ENCODE measurements at places on chromosomes 3 and 15. TPM values are rescaled to one million over a fixed set of nuclear protein-coding genes. Genes with fewer than 3 reads are reported as not detected.

Gene PIGZ
- total RNA-seq = 14.9 TPM

GRCh38 chr3:24631481-24631880 lies 136.8 kb upstream of the THRB start:
- no peaks in the 10 kb centered on the region for H3K4me1 ChIP-seq
- no peaks in the 10 kb centered on the region for H3K36me3 ChIP-seq
- H3K4me3 ChIP-seq = no peak overlapping the region
- no peak overlapping the region for H3K27ac ChIP-seq
- no peaks in the 10 kb centered on the region for H3K27me3 ChIP-seq

Gene CXCR6
- total RNA-seq = 0.87 TPM

Gene CFAP20DC
- total RNA-seq = 1.8 TPM

DNA sequence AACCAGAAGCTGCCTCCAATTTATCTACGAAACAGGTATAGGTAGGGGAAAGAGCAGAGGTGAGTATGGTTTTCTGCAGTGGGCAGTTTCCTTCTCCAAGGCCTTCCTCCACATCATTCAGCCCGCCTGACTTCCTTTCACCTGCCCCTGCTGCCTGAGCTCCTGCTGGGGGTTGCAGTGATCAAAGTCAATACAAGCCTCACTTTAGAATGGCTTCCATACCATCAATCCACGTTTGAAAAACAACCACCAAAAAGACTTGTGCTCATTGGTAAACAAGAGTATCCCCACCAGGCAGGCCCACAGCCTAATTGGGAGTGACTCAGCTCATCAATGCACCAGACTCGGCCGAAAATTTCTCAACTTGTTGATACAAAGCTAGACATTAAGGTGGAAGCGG lies 159.9 kb downstream of the MAGI1 start:
- no peak for DNase-seq
- H3K4me3 ChIP-seq = no peak overlapping the region
- H3K27ac ChIP-seq = no peak overlapping the region
- no peaks in the 10 kb centered on the region for H3K36me3 ChIP-seq

Gene HAPLN3
- total RNA-seq = 20.0 TPM

- H3K4me1 ChIP-seq = peaks cover 39% of the 10 kb centered on the region
- H3K27me3 ChIP-seq = no peaks in the 10 kb centered on the region
- no peak for DNase-seq
These were observed 9.9 kb downstream of the C15orf39 start for GRCh38 chr15:75211436-75212199.

DNA sequence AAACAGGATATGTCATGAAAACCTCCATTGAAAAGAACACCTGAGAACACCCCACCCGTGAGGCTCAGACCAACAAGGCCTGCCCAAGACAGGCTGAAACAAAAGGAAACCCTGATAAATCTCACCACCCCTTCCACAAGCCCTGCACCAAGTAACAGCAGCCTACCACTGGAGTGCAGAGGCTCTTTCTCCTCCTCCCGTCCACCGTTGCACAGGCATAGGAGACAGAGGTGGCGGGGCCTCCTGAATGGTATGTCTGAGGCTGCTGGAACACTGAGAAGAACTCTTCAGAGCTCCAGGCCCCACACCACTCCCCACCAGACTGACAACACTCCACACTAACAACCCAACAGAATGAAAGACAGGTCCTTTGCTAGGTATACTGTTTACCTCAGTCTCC lies 21.4 kb downstream of the CHDH start:
- no peaks in the 10 kb centered on the region for H3K36me3 ChIP-seq
- H3K27ac ChIP-seq = no peak overlapping the region
- no peak overlapping the region for H3K4me3 ChIP-seq
- no peaks in the 10 kb centered on the region for H3K4me1 ChIP-seq
- DNase-seq = no peak

Gene ZBED2
- total RNA-seq = not detected

GRCh38 chr3:110625201-110625747 lies 446.3 kb upstream of the NECTIN3 start:
- no peak overlapping the region for H3K27ac ChIP-seq
- no peak overlapping the region for H3K4me3 ChIP-seq
- no peaks in the 10 kb centered on the region for H3K4me1 ChIP-seq
- no peaks in the 10 kb centered on the region for H3K27me3 ChIP-seq
- DNase-seq = no peak

DNA sequence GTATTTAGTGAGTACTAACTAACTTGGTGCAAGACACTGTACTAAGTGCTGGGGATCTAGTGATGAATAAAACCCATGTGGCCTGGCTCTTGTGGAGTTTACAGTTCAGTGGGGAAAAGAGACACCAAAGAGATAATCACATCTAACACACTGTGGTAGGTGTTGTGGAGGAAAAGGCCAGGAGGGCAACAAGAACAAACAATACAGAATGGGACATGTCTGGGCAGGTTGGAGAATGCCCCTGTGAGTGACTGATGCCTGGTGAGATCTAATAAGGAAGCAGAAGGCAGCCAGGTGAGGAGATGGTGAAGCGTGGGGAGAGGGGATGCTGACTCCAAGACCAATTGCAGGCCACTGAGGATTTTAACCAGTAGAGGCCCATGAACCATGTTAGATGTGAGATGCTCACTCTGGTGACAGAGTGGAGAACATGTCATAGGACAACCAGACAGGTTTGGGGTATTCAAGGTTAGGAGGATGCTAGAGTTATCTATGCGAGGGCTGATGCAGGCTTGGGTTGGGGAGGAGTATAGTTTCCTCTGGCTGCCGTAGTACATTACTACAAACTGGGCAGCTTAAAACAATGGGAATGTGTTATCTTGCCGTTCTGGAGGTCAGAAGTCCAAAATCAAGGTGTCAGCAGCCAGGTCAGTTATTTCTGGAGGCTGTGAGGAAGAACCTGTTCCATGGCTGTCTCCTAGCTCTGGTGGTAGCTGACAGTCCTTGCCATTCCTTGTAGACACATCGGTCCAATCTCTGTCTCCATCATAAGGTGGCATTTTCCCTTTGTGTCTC lies 81.4 kb downstream of the ARNT2 start:
- H3K27ac ChIP-seq = no peak overlapping the region
- peaks cover 42% of the 10 kb centered on the region for H3K4me1 ChIP-seq
- DNase-seq = no peak
- H3K27me3 ChIP-seq = no peaks in the 10 kb centered on the region

DNA sequence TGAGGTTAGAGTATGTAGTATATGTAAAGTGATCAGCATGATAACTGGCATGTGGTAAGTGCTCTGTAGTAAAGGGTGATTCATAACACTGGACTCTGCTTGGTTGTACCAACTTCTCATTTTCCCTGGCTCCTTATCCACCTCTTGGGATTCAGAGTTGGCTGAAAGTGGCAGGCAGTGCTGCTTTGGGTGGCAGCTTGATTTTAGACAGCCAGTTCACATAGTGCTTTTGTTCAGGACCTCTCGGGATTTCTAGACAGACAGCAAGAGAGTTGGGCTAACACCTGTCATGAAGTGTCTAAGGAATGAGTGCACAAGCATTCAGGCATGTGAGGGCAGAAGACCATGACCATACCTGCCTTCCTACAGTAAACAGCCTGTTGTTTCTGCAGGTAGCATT lies 69.0 kb downstream of the RBM6 start:
- no peaks in the 10 kb centered on the region for H3K27me3 ChIP-seq
- H3K4me3 ChIP-seq = no peak overlapping the region
- no peaks in the 10 kb centered on the region for H3K36me3 ChIP-seq
- no peak for DNase-seq
- no peak overlapping the region for H3K27ac ChIP-seq

DNA sequence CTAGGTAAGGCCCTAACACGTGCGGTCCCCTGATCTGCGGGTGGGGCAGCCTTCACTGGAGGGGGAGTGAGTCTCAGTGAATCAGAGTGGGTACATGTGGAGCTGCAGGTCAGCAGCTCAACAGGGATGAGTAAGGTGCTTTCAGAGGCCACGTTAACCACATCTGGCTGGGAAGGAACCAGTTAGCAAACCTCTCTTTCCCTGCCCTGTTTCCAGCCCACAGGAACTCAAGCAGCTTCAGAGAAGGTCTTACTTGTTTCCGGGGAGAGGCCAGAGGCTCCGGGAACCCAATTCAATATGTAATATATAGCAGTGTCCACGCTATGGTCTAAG lies 175.3 kb downstream of the XXYLT1 start:
- no peak overlapping the region for H3K27ac ChIP-seq
- H3K4me3 ChIP-seq = no peak overlapping the region
- no peak for DNase-seq
- no peaks in the 10 kb centered on the region for H3K4me1 ChIP-seq
- H3K27me3 ChIP-seq = no peaks in the 10 kb centered on the region

DNA sequence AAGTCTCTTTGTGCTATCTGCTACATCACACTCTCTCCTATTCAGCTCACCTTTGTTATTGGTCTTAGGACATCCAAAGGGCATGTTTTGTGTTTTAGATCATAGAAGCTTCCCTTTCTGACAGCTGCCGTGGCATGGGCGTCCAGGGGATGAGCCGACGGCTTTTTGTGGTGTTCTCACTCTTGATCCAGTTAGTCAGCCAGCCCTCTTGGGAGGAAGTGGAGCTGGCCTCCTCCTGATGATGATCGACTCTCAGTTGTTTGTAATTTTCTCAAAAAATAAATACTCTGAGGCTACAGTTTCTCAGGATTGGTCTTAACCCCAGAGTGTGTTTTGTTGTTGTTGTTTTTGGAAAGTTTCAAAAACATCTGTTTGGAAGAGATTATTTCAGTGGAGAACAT lies 34.4 kb downstream of the BOC start:
- H3K27ac ChIP-seq = peak overlapping the region; percentile 19
- H3K4me3 ChIP-seq = no peak overlapping the region
- no peaks in the 10 kb centered on the region for H3K36me3 ChIP-seq
- peak; percentile 59 for DNase-seq
- H3K27me3 ChIP-seq = no peaks in the 10 kb centered on the region

GRCh38 chr3:69200384-69201068 lies 78.1 kb upstream of the LMOD3 start:
- no peaks in the 10 kb centered on the region for H3K36me3 ChIP-seq
- DNase-seq = no peak
- H3K4me1 ChIP-seq = no peaks in the 10 kb centered on the region
- peak overlapping the region; percentile 53 for H3K27ac ChIP-seq

GRCh38 chr3:112167758-112168157 lies 34.7 kb upstream of the GCSAM start:
- no peaks in the 10 kb centered on the region for H3K27me3 ChIP-seq
- H3K4me1 ChIP-seq = no peaks in the 10 kb centered on the region
- H3K4me3 ChIP-seq = no peak overlapping the region
- H3K27ac ChIP-seq = no peak overlapping the region

Gene CIDEC
- total RNA-seq = 72.4 TPM

Gene SELENOS
- 80.0 TPM for total RNA-seq

DNA sequence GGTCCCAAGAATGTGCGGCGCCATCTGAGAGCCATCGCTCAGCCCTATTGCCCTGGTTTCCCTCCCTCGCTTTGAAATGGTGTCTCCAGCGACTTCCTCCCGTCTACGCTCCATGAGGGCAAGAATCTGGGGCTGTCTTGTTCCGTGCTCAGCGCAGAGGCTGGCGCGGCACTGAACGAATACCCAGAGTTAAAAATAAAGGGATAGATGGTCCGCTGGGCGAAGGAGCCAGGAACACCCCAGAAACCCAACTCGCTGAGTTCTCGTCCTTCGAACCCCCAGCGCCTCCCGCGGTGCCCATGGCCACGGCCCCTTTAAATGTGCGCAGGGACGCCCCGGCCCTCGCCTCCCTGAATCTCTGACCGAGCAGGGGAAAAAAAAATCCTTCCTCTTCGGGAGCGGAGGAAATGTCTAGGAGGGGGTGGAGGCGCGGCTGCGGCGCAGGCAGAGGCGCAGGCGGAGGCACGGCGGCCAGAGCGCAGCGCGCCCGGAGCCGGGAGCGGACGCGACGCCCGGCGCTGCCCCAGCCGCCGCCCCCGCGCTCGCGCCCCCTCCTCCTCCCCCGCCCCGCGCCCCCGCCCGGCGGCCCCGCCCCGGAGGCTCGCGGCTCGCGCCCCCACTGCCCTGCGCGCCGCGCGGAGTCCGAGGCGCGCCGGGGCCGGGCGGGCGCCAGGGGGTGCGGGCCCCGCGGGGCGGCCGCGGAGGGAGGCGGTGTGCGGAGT lies 8.5 kb upstream of the FGD5 start:
- peak overlapping the region; percentile 69 for H3K4me3 ChIP-seq
- H3K36me3 ChIP-seq = no peaks in the 10 kb centered on the region
- peaks cover 4% of the 10 kb centered on the region for H3K4me1 ChIP-seq

DNA sequence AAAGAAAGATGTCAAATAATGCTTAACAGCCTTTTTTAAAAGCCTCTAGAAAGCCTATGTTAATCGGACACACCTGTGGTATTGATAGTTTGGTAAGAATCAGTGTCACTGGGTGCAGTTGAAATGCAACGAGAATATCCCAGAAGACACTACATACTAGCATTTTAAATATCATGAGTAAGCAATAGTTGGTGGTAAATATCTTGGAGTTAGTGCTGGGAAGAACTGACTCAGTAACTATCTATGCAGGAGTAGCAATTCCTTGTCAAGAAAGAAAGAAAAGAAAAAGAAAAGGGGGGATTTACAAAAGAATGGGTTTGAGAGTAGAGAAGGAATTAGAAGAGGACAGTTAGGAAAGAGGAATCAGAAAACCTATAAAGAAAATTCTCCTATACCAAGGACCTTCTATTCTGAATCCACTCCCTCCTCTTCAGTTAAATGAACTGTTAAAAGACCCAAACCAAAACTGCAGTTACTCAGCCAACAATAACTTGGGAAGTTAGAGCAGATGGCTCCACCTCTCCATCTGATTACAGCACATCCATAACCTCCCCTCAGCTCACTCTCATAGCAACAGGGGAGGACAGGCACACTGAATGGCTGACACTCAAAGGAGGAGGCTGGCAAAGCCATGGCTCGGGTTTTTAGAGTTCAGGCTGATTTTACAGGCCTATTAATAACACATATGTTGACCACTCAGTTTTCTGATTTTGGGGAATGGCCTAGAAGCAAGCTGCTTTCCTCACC lies 207.6 kb upstream of the MDFIC2 start:
- no peaks in the 10 kb centered on the region for H3K36me3 ChIP-seq
- H3K27me3 ChIP-seq = no peaks in the 10 kb centered on the region
- H3K4me3 ChIP-seq = no peak overlapping the region
- no peak overlapping the region for H3K27ac ChIP-seq
- no peaks in the 10 kb centered on the region for H3K4me1 ChIP-seq

DNA sequence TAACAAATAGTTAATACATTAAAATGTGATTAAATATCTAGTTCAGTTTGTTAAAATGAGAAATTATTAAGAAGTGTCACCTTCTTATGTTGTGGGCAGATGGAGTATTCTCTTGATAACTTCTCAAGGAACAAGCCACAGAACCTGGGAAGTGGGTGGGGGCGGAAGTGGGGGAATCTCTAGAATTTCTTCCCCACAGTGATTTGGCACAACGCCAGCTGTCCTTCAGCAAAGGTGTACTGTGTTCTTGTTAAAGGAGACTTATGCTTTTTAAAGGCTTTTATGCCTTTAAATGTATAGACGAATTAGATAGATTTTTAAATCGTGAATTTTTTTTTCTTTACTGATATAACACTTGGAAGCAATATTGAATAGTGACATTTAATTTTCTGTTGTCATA lies 42.4 kb downstream of the SEC22A start:
- H3K4me3 ChIP-seq = no peak overlapping the region
- no peak for DNase-seq
- no peaks in the 10 kb centered on the region for H3K4me1 ChIP-seq
- H3K27me3 ChIP-seq = no peaks in the 10 kb centered on the region
